ENCODE measurements at places on chromosomes 13 and 19.

- H3K4me3 ChIP-seq, result no peak overlapping the region
- H3K36me3 ChIP-seq, result peaks cover 18% of the 10 kb centered on the region
- no peak overlapping the region for H3K27ac ChIP-seq
- H3K27me3 ChIP-seq, result no peaks in the 10 kb centered on the region
- H3K4me1 ChIP-seq, result peaks cover 31% of the 10 kb centered on the region
Observed at GRCh38 chr19:49570138-49570856, 10.1 kb downstream of the NOSIP start.

DNA sequence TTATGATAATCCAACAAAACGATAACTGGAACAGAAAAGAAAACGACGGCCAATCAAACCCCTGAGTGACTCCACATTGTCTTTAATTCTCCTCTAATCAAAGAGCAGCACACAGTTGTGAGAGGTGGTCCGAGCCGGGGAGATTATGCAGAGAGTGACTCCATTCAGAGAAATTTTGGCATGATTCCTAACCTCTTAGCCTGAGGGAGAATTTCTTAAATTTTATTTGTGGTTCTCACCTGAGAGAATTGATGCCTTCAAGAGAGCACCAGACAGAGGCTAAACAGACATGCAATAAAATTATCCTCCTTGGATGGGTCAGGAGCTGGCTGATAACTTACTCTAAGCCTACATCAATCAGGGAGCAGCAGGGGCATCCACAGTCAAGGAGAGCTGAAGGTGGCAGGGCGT is 310.0 kb upstream of the KLF12 start:
- no peak for DNase-seq
- no peak overlapping the region for H3K27ac ChIP-seq
- no peak overlapping the region for H3K4me3 ChIP-seq
- H3K36me3 ChIP-seq, result no peaks in the 10 kb centered on the region

- H3K4me1 ChIP-seq, result no peaks in the 10 kb centered on the region
- no peaks in the 10 kb centered on the region for H3K27me3 ChIP-seq
- H3K27ac ChIP-seq, result no peak overlapping the region
- no peak for DNase-seq
- H3K4me3 ChIP-seq, result no peak overlapping the region
- H3K36me3 ChIP-seq, result no peaks in the 10 kb centered on the region
Observed at GRCh38 chr13:99398071-99398470, 90.9 kb upstream of the GPR183 start.

DNA sequence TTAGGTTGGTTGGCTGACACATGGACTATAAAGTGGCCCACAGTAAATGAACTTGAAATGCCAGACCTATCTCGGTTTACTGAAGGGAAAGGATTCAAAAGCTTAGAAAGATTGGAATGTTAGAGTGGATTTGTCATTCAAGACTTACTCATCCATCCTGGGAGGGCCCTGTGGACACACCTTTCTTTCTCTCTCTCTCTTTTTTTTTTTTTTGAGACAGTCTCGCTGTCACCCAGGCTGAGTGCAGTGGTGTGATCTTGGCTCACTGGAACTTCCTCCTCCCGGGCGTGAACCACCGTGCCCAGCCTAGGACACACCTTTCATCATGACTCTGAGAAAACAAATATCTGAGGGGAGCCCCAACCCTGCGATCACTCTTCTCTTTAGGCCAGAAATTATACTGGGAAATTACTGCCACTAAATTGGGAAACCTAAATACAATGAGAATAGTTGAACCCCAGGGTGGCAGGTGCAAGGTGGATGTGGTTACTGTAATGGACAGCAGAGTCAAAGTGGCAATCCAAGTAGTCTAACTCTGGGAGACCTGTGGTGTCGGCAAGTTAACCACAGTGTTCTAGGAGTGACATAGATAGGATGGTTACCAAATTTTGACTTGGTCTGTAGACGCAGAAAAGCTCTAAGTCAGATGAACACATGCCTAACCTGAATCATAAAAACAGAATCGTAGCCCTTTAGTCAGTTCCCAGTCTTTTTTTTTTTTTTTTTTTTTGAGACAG is 47.1 kb upstream of the ZMYM5 start:
- no peaks in the 10 kb centered on the region for H3K27me3 ChIP-seq
- H3K4me3 ChIP-seq, result no peak overlapping the region
- H3K4me1 ChIP-seq, result no peaks in the 10 kb centered on the region
- H3K27ac ChIP-seq, result no peak overlapping the region
- no peaks in the 10 kb centered on the region for H3K36me3 ChIP-seq
- no peak for DNase-seq

- H3K27ac ChIP-seq, result peak overlapping the region; percentile 95
- H3K27me3 ChIP-seq, result no peaks in the 10 kb centered on the region
- H3K4me1 ChIP-seq, result peaks cover 20% of the 10 kb centered on the region
- H3K4me3 ChIP-seq, result peak overlapping the region; percentile 84
- DNase-seq, result peak; percentile 93
- H3K36me3 ChIP-seq, result no peaks in the 10 kb centered on the region
Observed at GRCh38 chr13:42039946-42040729, 8.3 kb upstream of the DGKH start.

Data from lower lobe of right lung (tissue), 2 donors.